ENCODE measurements at places on chromosomes 3 and 15.

DNA sequence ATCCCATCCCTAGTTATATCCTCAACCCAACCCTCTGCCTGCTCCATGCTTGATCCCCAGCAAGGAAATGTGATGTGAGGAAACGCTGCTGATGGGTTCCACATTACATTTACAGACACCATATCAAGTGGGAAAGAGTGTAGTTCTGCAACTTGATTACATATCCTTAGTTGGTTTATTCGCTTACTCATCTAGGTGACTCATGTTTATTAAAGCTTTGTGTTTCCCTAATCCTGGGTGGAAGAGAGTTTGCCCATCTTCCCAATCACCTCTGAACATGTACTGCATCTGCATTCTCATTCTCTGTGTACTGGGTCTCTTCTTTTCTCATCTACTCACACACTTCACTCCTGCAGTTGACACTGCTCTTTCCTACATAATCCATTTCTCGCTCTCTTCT lies 91.7 kb upstream of the PDZRN3 start:
- DNase-seq = no peak

DNA sequence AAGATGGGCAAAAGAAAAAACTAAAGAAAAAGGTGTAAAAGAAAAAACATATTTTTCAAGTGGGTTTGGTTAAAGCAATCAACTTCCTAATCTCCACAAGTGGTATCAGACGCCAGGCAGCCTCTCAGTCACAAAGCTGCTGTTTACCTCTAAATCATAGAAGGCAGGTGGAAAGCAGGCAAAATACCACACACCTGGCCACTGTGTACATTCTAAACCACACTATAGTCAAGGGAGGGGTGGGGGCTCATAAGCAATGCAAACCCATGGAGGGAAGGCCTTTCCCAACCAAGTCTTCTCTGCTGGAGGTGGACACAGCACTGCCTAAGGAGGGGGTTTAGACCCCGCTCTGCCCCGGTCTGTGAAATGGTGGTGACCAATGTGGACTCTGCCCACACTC lies 50.4 kb downstream of the MCF2L2 start:
- DNase-seq = no peak

GRCh38 chr3:62178739-62179600 lies 194.4 kb downstream of the FEZF2 start:
- no peak for DNase-seq

DNA sequence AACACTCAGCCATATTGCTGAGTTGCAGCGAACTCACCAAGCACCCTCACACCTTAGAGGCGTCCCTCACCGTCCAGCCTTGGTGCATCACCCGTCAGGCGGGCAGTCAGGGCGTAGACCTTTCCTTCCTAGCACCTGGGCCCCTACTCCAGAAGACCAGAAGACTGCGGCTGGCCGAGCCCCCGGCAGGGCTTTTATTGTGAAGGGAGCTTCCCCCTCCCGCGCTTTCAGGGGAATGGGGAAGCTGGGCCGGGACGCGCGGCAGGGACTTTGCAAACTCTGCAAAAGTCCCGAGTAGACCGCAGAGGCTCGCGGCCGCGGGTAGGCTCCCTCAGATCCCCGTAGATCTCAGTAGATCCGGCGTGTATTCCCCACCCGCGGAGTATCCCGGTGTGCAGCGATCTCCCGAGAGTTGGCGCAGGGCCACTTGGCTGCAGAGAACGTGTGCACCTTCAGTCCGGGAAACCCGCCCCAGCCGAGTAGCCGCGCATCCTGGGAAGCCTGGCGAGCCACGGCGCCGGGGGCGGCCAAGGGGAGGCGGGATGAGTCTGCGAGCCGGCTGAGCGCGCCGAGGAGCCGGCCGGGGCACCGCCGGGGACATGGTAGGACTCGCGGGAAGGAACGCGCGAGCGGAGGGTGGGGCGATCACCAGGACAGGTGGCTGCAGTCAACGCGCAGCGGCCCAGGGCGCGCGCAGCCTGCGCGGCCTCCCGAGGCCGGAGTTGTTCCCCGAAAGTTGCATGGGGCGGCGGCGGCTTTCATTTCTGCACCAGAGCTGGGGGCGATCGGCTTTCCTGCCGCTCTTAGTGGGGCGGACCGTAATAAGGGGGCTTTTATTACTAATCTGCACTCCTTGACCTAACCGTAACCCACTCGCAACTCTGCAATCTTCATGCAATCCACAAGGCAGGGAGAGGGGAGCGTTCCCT lies at the start of gene GASK1A:
Gene GASK1A (plus strand): TSS at position 268 of the 929 bp plus-strand sequence. CDS start 332 bp downstream, at position 600.
- DNase-seq = no peak

GRCh38 chr3:181716966-181717365 lies 5.2 kb downstream of the SOX2 start:
- DNase-seq = no peak

DNA sequence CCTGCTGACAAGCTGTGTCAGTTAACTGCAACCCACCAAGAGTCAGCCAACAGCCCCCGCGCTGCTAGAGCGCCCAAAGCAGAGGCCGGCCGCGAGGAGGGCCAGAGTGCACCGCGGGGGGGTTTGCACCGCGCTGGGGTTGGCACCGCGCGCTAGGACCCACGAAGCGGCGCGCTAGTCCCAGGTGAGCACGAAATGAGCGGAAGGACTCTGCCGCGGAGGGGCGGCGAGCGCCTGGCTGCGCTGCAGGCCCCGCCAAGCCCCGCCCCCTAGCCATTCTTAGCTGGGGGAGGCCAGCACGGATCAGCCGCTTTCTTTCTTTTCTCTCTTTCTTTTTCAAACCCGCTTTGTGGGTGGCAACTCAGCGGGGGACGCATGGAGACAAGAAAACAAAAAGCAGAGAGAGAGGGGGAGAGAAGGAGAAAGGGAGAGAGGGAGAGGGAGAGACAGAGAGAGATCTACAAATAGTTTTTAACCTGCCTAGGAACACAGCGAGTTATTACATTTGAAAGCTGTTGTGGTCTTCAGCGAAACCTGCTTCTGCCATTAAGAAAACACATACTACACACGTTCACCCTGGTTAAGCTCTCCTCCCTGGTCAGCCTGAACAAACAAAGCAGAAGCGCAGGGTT lies 6.9 kb upstream of the FOXB1 start:
- DNase-seq = peak; percentile 84

DNA sequence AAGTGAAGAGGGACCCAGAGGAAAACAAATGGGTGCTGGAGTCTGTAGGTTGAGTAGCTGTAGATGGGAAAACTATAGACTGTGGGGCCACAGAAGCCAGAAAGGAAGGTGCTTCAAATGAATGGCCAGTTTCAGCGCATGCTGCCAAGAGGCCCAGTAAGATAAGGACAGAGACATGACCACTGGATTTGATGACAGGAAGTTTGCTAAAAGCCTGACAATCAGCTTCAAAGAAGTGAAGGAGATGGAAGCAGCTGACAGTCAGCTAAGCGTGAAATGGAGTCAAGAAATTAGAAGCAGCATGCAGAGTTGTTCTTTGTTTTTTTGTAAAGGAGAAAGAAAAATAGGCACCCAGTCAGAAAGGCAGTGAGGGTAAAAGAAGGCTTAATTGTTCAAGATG lies 24.9 kb downstream of the TXNRD3 start:
- no peak for DNase-seq

DNA sequence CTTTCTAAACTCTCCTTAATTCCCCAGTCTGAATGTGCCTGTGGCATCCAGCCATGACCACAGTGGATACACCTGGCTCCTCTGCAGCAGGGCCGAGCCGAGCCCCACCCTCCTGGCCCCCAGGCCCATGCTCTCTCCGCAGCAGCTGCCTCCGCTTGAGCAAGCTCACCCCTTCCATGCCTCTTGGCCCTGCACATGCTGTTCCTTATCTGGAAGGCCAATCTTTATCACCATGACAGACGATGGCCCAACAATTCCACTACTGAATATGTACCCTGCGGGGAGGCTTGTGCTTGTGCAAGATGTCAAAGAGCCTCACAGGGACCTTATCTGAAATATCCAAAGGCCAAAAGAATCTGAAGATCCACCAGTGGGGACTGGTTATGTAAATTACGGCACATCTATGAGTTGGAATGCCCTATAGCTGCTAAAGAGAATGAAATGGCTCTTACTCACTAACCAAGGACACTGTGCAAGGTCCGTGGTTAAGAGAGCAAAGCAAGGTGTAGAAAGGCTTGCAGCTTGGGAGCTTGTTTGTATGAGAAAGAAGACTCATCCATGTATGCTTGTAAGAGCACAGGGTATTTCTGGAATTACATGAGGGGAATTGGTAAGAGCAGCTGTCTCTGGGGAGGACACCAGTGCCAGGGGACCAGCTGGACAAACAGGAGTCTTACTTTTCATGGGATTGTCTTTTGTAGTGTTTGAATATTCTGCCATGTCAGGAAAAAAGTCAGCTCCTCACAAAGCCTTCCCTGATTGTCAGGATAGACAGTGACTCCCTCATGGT lies 55.2 kb downstream of the WNT7A start:
- no peak for DNase-seq

DNA sequence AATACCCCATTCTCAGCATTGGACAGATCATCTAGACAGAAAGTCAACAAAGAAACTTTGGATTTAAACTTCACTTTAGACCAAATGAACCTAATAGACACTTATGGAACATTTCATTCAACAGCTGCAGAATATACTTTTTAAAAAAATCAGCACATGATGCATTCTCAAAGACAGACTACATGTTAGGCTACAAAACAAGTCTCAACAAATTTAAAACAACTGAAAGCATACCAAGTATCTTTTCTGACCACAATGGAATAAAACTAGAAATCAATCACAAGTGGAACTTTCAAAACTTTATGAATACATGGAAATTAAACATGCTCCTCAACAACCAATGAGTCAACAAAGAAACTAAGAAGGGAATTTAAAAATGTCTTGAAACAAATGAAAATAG lies 37.9 kb downstream of the SERP1 start:
- DNase-seq = no peak

GRCh38 chr3:16294844-16295243 lies 29.8 kb downstream of the OXNAD1 start:
- DNase-seq = no peak

GRCh38 chr15:95449230-95449628 lies 881.3 kb upstream of the NR2F2 start:
- DNase-seq = no peak
